ENCODE measurements at places on chromosomes 1 and 21.

GRCh38 chr1:197715806-197716205 is 59.5 kb downstream of the DENND1B start:
- no peak for DNase-seq

- DNase-seq = no peak
Measured at GRCh38 chr1:244449936-244450508, 1.7 kb downstream of the ADSS2 start.

GRCh38 chr1:117967477-117967876 is 37.9 kb downstream of the WDR3 start:
- DNase-seq = no peak

DNA sequence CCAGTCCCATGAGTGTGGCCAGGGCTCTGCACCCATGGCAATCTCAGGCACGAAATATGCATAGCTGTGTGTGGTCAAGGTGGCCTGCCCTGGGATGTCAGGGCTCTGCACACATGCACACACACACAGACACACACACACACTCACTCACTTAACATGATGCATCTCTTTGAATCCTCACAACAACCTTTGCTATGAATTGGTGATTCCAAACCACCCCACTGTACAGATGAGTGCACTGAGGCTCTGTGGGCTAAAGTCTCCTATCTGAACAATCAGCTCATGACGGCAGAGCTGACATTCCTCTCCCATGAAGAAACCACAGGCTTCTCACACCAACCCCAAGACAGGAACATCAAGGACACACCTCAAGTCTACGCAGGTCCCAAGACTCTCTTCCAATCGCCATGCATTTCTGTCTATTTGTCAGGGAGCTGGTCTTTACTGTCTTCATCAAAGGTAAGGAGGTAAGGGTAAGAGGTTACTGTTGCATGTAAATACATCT is 131.6 kb downstream of the ETS2 start:
- no peak for DNase-seq

DNA sequence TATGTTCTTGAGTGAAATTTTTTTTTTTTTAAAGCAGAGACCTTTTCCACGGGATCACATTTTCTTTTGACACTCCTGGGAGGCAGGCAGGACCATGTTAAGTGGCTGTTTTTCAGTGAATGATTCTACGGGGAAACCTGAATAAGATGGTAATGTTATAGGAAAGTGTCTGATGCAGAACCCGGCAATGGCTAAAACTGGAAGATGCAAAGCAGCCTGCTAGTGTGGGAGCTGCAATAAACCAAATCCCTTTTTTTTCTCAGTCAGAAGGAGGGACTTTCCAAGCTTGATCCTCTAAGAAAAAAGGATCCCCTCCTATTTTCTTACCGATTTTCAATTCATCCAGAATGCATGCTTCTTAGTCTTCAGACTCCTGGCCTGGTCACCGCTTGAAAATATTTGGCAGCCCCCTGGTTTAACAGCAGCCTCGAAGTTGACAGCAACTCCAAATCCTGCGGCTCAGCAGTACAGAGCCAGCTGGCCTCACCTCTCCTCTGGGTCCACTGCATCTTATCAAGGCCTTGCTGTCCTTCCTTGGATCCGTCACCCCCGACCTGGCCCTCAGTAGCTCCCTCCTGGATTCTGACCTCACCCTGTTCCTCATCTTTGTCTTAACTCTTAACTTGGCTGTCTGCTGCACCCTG is 5.6 kb downstream of the MX2 start:
- DNase-seq = no peak

- no peak for DNase-seq
Measured at GRCh38 chr1:217343907-217344306, 287.0 kb downstream of the GPATCH2 start.

DNA sequence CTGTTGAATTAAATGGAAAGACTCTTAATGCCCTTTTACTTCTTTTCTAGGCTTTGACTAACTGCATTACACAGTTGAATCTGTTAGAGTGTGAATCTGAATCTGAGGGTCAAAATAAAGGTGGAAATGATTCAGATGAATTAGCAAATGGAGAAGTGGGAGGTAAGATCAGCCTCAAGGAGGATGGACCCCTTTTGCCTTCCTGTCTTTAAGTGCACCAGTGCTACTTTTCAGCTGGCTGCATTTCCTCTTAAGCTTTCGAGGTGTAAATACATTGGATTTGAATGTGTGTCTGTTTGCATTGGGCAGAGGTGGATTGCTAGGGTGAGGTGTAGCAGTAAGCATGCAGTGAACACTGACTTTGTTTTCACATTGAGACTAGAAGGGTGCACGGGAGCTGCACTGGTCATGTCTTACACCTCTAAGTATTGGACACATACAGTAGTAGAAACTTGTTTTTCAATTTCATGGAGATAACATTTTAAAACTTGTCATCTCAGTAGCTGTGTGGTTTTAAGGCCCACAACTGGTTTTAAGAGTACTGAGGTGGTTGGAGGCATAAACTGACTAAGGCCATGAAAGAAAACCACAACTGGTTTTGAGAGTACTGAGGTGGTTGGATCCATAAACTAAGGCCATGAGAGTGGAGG is 35.4 kb downstream of the MIA3 start:
- peak; percentile 8 for DNase-seq

DNA sequence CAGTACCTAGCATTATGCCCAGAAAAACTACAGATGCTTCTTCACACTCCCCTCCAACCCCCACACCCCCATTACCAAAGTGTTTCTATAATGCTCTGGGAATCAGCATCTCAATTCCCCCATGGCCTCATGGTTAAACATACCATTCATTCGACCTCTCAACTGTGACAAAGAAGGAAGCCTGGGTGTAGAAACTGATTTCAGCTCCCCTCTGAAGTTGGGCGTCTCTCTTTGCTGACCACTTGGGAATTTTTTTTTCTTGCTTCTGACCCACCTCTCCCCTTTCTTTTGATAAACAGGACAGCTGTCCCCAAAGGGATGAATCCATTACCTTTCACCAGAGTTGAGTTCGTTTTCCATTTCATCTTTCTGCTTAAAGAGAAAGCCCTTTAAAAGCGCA is 116.4 kb upstream of the HOOK1 start:
- DNase-seq = no peak

DNA sequence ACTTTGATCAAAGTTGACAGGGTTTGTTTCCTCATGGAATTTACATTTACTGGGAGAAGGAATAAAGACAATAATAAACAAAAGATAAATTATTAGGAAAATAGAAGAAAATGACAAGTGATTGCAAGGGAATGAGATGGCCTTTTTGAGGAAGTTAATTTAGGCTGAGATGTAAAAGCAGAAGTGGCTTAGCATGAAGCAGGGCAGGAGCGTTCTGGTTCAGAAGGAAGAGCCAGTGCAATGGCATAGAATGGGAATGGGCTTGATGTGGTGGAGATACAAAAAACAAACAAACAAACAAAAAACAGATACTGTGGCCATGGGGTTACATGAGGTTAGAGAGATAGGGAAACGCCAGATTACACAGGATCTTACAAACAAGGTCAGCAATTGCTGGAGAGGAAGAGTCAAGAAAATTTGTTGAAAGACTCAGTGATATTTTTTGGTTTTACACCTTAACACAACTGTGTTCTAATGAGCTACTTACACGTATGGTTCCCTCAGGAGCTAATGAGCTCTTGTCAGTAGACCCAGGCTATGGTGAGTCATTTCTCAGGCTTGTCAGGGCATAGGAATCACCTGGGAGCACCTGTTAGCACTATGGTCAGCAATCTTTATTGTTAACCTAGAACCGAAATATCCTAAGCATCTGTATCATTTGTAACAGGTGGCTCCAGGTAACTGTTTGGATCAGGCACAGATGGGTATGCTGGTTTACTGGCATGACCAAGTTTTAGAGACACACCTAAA is 8.7 kb upstream of the CADM3 start:
- DNase-seq = no peak

- DNase-seq = no peak
Measured at GRCh38 chr1:44014365-44015104, 16.7 kb downstream of the SLC6A9 start.

DNA sequence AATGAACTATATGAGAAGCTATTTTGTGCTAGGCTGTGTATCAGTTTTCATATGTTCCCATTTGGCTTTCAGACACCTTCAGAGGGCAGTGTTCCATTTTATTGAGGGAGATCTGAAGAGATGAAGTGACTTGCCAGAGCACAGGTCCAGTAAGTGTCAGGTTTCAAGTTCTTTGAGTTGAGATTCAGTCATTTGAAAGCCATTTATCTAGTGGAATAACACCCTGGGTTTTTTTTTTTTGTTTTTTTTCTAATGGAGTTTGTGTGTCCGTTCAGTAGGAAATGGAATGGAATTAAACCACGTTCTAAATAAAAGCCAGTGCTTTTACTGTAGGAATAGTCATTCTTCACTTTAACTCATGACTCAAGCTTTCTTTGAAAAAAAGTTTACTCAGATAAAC is 652.9 kb upstream of the USP24 start:
- DNase-seq = no peak

DNA sequence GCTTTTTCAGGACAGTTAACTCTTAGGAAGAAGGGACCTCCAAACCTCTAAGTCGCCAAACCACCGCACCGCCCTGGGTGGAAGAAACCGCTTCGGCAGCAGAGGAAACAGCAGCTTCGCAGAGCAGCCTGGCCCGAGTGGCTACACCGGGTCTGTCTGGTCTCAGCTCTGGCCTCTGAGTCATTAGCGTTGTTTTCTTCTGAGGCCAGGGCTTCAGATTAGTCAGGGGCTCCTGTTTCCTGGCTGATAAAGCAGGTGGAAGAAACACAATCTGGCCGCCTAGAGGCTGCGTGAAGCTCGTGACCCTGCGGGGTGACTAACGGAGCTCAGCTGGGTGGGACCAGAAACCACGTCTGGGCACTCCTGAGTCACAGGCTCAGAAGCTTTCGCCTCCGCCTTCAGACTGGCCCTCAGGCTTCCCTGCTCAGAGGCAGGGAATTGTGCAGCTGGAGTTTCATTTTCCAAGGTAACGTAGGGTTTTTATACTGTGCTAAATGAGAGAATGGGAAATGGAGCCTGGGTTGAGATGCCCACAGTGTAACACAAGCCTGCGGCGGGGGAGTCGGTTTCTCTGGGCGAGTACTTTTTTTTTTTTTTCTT is 44.9 kb downstream of the CHAF1B start:
- peak; percentile 86 for DNase-seq

GRCh38 chr21:42524341-42525028 is 10.8 kb downstream of the SLC37A1 start:
- DNase-seq = peak; percentile 27

- no peak for DNase-seq
Measured at GRCh38 chr1:30088594-30088993, 634.8 kb downstream of the MATN1 start.

DNA sequence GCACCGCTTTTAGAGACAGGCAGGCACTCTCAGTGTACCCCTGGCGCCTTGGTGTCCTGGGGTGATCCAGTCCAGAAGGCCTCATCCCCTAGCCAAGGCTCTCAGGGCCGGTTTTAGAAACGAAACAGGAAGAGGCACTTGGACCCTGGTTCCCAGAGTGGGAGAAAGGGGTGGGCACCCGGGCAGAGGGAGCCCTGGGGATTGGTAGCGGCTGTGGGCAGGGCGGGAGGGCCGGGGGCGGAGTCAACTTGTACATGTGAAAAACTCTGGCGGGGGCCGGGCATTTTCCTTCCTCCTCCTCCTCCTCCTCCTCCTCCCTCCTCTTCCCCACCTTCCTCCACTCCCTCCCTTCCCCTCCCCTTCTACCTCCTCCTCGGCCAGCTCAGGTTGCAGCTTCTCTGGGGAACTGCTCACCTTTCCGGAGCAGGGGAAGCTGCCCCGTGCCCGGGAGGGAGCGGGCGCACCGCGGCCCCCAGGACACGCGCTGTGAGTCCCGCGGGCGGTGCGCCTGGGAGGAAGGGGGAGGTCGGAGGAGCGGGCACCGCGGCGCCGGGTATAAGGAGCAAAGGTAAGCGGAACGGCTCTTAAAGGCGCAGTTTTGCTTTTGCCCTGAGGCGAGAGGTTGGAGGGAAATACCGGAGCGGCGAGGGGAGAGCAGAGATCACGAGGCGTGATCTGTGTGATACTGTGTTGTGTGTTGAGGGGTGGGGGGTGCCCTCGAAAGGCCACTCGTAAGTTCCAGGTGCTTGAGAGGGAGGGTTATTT is at the start of gene CDK18:
CDK18 (plus strand) TSS at position 359 of the 765 bp plus-strand sequence. CDS start 18,499 bp downstream, outside the sequence.
- DNase-seq = peak; percentile 20

GRCh38 chr1:177934927-177935326 is 34.9 kb downstream of the SEC16B start:
- DNase-seq = no peak

- DNase-seq = peak; percentile 75
Measured at GRCh38 chr21:38355992-38356781, 99.4 kb downstream of the KCNJ15 start.

DNA sequence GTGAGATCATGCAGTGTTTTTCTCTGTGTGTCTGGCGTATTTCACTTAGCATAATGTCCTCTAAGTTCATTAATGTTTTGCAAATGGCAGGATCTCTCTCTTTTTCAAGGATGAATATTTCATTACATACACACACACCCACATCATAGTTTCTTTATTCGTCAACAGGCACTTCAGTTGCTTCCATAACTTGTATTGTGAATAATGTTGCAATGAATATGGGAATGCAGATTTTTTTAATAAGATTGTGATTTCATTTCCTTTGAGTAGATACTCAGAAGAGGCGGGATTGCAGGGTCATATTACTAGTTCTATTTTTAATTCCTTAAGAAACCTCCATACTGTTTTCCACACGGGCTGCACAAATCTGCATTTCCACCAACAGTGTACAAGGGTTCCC is 134.0 kb downstream of the CLEC20A start:
- no peak for DNase-seq

GRCh38 chr1:199138061-199138460 is 499.2 kb downstream of the PTPRC start:
- no peak for DNase-seq

GRCh38 chr1:101438359-101438758 is 201.5 kb downstream of the S1PR1 start:
- no peak for DNase-seq

- no peak for DNase-seq
Measured at GRCh38 chr1:230518511-230518910, 92.4 kb upstream of the PGBD5 start.

- DNase-seq = no peak
Measured at GRCh38 chr1:112744009-112744578, 29.0 kb upstream of the PPM1J start.

GRCh38 chr1:244231193-244231571 is 180.1 kb downstream of the ZBTB18 start:
- no peak for DNase-seq

DNA sequence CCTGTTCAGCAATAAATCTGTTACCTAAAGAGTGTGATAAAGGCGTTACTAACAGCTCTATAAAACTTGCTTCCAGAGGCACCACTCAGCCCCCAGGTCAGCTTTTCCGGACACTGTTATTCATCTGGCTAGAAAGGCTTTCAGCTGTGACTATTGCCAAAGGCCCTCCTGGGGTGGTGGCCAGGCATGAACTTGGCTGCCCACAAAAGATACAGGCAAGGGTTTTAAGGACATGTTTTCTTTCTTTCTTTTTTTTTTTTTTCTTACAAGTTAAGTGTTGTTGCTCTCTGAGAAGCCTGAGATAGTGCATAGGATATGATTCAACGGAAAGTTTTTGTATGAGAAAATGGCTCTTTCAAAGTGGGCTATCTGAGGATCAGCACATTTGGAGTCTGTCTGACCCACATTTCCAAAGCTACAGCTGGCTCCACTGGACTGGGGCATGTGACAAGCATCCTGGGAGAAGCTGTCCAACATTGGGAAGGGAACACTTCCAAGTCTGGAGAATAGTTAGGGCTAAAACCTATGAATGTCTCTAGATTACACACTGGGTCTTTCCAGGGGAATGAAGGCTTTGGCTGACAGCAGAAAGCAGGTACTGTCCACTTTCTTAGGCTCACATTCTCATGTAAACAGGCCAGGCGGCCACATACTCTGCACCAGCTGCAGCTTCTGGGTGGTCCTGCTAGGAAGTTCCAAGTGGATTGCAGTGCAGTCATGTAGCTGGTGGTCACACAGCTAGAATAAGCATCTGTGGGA is 639.7 kb downstream of the LMO4 start:
- no peak for DNase-seq

Measured in stimulated activated CD4-positive, alpha-beta T cell treated with anti-CD3 and anti-CD28 coated beads, Interleukin-1b, Interleukin-23, amount 100 ng/mL, for 48 hours (primary cell).